Astrocyte of the spinal cord (primary cell): ENCODE measurements at places on chromosomes 3 and 15.

DNA sequence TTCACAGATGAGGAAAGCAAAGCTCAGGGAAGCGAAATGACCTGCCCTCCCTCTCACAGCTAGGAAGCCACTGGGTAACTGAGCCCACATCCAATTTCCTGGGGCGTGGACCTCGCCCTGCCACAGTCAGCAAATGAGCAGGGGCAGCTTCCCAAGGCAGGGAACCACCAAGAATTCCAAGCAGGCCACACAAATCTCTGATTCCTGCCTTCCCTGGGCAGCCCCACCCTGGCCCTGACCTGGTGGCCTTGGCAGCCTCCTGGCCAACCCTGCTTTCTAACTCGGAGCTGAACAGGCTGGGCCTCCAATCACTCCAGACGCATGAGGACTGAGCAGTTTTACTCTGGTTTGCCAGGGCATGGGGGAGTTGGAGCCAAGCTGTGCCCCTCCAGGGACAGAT is 203.7 kb upstream of the TLE3 start:
- DNase-seq: no peak

GRCh38 chr3:101418851-101419250 is 94.2 kb downstream of the SENP7 start:
- no peak for DNase-seq

- no peak for DNase-seq
These were observed 43.2 kb upstream of the POLG start for GRCh38 chr15:89377842-89378295.

DNA sequence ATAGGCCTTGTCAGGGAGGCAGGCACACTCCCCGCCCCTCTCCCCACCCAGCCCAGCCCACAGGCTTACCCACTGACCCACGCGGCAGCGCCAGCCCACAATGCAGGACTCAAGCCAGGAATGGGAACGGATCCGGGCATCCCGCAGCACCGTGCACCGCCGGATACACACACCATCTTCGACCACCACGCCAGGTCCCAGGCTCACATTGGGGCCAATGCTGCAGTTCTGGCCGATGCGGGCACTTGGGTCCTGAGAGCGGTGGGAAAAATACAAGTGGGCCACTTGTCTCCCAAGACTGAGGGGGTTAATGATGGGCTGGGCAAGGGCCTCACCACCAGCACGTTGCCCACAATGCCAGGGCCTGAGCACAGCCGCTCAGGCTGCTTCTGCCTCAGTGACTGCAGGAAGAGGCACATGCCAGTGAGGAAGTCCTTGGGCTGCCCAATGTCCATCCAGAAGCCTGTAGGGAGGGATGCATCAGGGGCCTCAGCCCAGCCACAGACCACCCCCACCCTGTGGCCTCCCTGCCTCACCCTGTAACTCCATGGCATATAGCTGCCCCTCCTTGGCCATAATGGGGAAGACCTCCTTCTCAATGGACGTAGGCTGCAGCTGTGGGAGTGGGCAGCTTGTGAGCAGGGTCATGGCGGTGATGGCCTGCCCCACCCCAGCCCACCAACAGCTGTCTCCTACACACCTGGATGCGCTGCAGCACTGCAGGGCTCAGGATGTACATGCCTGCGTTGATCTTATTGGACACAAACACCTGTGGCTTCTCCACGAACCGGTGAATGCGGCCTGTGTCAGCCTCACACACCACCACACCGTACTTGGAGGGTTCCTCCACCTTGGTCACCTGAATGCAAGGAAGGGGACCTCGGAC is 1.6 kb downstream of the GMPPB start:
- DNase-seq: no peak

DNA sequence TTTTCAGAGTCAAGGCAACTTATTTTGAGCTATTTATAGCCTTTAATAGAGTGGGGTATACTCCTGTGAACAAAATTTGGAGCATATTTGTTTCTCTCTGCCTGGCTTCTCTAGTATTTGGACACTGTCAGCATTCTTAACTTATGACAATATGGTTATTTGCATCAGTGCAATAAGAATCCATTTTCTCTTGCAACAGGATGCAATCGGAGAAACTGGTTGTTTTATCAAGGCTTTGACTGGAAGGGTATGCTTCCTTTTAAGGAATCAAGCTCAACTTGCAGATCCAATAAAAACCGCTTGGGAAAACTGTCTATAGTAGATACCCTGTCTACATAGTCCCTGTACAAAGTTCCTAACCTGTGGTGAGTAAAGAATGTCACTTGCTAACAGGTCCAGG is 106.7 kb downstream of the DPH6 start:
- peak; percentile 67 for DNase-seq

DNA sequence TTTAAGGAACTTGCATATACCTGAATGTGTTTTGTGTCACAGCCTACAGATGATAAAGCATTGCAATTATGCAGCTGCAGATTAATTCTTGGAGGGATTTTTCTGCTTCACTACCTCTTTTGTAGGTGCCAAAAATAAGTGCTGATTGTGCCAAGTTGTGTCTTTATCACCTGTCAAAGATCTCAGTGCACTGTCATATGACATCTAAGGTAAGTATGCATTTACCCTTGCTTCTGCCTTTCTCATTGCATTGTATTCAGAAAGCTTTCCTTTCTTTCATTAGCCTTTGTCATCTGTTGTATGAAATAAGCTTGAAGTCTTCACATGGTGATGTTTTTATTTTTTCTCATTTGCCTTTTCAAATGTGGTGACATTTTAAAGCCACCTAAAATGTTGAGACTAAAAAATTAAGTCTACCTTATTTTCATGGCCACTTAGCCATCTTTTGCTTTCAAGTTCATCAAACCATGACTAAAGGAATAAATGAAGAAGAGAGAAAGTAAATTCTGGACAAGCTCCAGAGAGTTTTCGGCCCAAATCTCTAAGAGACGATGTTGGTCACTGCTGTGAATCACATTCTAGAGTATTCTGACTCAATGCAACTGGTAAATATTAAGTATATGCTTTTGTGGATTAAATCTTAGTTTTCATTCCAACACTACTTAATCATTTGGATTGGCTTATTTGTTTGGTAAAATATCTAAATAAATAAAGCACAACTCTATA is 381.8 kb upstream of the EPHA3 start:
- DNase-seq: no peak
